ENCODE measurements at places on chromosomes 6 and 20. TPM values are rescaled to one million over a fixed set of nuclear protein-coding genes. Genes with fewer than 3 reads are reported as not detected.
A peak's percentile ranks its signal among the peaks of the same experiment; 100 is the strongest.

DNA sequence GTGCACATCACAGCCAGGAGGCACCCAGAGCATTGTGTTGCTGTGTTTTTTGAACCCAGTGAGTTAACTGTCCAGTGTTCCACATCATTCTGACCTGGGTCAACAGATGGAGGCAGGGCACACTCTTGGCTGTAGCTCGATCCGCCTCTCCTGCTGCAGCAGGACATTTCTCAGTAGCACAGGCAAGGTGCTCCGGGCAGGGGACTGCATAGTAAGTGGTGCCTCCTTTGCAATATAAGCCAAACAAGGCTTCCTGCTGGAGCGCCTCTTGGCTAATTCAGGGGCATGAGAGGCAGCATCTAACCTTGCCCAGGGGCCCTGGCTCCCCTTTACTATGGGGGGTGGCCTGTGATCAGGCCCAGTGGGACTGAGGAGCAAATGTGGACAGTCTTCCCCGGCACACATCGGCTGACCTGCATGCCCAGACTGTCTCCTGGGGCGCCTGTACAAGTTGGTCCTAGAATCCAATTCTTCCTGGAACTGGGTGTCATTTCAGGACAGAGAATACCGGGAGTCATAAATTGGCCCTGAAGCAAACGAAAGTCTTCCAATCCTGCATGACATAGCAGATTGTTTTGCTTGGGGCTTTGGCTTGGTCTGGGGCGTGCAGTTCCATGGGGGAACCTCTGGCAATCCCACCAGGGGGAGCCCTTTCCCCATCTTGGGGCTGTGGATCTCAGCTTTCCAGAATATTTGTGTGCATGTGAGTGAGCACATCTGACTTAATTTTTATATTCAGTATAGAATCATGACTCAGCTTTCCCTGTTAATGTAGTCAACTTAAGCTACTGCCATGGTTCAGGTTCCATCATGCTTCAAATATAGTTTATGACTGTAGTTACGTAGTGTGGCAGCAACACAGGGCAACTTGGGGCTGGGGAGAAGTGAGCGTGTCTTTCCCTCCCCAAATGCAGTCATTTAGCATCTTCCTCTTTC is 56.0 kb upstream of the DDR1 start:
- DNase-seq, result peak; percentile 86

DNA sequence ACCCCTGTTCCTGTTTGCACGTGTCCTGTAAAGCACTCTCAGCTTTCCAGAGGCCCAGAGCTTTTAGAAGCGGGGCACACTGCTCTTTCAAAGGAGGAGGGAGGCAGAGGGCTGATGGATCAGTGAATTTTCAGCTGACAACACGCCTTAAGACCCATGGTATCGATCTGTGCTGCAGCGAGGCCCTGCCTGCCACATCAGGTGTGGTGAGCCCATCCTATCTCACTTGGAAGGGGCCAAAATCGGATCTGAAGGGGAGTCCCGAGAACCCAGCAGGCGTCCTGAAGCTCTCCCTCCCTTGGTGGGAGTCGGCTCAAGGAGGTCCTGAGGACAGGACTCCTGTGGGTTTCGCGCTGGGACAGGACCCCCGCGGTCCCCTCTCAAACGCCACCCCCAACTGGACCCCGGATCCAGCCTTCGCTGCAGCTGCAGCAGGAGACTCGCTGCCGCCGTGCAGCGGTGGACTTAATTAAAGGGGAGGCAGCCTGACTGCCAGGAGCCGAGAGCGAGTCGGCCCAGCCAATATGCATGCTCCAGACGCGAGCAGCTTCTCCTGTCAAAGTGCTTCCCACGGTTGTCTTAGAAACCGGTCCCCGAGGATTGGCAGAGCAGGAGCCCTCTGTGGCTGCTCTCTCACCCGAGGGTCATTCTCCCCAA is 580.0 kb upstream of the ZNF337 start:
- DNase-seq, result no peak

The ZBTB46 gene
- total RNA-seq, result 16.7 TPM

The RIMS4 gene
- total RNA-seq, result 1.4 TPM

The ULBP2 gene
- total RNA-seq, result 1.1 TPM

Data from right cardiac atrium (tissue), 5 donors.